ENCODE measurements at places on chromosomes 6 and 20.

GRCh38 chr6:257031-257725 lies 35.1 kb upstream of the DUSP22 start:
- no peak for DNase-seq

GRCh38 chr6:41622206-41622988 lies 15.9 kb upstream of the MDFI start:
- no peak for DNase-seq

- DNase-seq: no peak
Measured at GRCh38 chr6:19866173-19866984, 29.2 kb downstream of the ID4 start.

- DNase-seq: no peak
Measured at GRCh38 chr6:169328112-169328801, 74.6 kb upstream of the THBS2 start.

DNA sequence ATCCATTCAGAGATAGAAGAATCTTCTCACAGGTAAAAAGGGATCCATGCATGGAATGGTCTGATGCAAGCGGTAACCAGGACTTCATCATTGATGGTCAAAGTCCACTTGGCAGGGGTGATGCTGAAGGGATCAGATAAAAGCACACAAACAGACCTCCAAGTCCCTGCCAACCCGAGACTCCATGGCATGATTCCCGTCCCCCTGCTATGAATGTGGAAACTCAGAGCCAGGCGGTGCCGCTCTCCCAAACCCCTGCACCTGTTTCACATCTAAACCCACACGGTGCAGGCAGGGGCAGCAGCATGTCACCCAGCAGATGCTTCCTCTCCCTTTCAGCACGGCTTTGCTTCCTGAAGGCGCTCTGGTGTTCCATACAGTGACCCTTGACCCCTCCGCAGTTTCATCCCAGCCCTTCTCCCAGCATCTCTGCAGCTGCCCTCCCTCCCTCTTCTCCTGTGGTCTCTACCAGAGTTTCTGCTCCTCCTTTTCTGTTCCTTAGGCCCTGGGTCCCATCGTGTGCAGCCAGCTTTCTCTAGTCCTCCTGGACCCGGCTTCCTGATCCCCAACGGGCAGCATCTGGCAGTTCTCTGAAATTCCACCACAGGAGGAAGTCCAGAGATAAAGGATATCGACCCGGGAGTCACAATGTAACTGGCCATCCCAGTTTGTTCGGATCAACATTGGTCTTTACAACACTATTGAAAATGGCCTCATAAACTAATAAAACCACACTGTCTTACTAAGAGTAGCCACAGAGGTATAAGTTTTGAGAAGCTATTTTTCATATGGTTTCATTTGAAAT lies 235.0 kb downstream of the TTLL2 start:
- DNase-seq: no peak

All from activated CD4-positive, alpha-beta T cell treated with anti-CD3 and anti-CD28 coated beads, Interleukin-2, amount 50 U/mL, for 24 hours (primary cell).